ENCODE measurements at places on chromosomes 3 and 15.

DNA sequence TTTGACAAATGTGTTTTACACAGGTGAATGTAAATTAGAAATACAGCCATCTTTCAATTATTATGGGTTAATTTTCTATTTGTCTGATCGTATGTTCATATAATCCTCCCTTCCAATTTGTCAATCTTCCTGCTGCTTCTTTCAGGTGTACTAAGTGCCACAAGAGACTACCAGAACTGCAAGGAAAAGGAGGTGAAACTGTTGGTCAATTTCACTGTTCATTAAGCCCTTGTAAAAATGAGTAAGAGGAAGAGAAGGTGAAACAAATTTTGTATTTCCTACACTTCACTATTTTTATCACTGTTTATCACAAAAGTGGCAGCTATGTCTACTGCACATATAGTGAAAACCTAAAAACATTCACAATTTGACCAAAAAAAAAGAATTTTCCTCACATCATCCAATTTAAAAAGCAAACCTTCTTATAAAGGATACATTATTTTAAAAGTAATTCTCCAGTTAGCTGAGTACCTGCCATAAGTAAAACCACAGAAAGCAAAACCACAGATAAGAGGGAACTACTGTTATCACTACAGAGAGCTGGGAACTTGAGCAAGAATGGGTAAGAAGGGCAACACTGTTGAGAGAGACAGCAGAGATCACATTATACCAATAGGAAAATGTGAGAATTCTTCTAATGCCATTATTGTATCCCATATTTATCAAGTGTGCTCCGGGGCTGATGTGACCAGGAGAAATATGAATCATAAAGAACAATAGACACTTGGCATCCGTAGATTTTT, 163.0 kb downstream of the TBC1D5 start:
- H3K27ac ChIP-seq, result no peak overlapping the region
- H3K27me3 ChIP-seq, result no peaks in the 10 kb centered on the region
- H3K4me3 ChIP-seq, result no peak overlapping the region
- no peak for DNase-seq
- H3K4me1 ChIP-seq, result no peaks in the 10 kb centered on the region
- no peaks in the 10 kb centered on the region for H3K36me3 ChIP-seq

DNA sequence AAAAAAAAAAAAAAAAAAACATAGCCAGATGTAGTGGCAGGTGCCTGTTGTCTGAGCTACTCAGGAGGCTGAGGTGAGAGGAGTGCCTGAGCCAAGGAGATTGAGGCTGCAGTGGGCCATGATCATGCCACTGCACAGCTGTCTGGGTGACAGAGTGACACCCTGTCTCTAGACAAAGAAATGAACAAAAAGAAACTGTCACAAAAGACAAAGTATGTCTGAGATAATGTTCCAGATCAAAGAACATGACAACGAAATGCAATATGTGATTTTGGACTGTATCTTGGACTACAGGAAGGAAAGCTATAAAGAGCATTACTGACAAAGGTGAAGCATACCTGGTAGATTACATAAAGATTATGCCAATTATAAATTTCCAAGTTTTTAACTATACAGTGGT, 862.8 kb downstream of the ROBO2 start:
- H3K4me3 ChIP-seq, result no peak overlapping the region
- H3K27me3 ChIP-seq, result no peaks in the 10 kb centered on the region
- no peak for DNase-seq
- H3K4me1 ChIP-seq, result no peaks in the 10 kb centered on the region
- no peak overlapping the region for H3K27ac ChIP-seq

- H3K36me3 ChIP-seq, result peaks cover 45% of the 10 kb centered on the region
- no peak for DNase-seq
- H3K27ac ChIP-seq, result no peak overlapping the region
- H3K27me3 ChIP-seq, result no peaks in the 10 kb centered on the region
- no peak overlapping the region for H3K4me3 ChIP-seq
Measured at GRCh38 chr3:27385504-27385903, 16.3 kb upstream of the NEK10 start.

DNA sequence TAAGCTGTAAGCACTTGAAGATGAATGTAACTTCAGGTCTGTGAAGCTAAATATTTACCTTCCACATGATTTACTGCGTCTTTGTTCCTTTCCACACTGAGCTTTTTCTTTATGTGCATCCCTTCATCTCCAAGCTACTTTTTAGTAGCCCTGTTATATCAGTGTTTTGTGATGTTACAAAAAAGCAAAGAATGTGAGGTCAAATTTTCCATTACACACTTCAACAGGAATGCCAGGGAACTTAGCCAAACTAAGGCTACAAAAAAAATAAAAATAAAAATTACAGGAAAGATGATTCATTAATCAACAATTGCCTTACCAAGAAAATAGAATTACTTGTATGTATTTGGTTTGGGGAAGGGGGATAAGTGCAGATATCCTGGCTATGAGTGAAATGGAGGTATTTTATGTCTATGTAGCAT, 73.0 kb downstream of the FILIP1L start:
- no peaks in the 10 kb centered on the region for H3K36me3 ChIP-seq
- H3K4me1 ChIP-seq, result no peaks in the 10 kb centered on the region
- H3K27ac ChIP-seq, result no peak overlapping the region
- no peaks in the 10 kb centered on the region for H3K27me3 ChIP-seq
- no peak overlapping the region for H3K4me3 ChIP-seq
- no peak for DNase-seq

DNA sequence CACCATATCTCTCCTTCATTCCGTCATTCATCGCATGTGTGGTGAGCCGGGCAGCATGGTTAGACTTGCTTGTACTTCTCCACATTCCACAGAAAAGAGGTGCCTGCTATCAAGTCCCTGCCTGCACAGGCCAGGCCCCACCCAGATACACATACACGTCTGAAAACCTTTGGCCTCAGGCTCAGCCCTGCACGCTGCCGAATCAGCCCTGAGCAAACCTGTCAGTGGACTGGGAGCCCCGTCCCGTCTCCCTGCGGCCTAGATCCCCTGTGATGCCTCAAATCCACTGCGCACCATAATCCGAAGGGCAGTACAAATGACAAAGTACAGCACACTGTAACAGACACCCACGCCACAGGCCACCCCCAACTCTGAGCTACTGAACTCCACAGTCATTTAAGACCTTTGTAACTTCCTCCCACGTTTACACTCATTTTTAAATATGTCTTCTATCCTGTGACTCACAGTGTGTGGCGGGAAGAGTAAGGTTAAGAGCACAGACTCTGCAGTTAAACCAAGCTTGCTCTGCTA, 67.1 kb downstream of the MB21D2 start:
- no peaks in the 10 kb centered on the region for H3K27me3 ChIP-seq
- no peak overlapping the region for H3K27ac ChIP-seq
- H3K36me3 ChIP-seq, result no peaks in the 10 kb centered on the region
- peaks cover 4% of the 10 kb centered on the region for H3K4me1 ChIP-seq
- no peak overlapping the region for H3K4me3 ChIP-seq
- no peak for DNase-seq

GRCh38 chr3:47475570-47476329, at the start of gene SCAP:
Gene SCAP (minus strand): TSS chr3:47475941. CDS start chr3:47442993, 32,948 bp downstream.
- H3K27me3 ChIP-seq, result no peaks in the 10 kb centered on the region
- peaks cover 13% of the 10 kb centered on the region for H3K4me1 ChIP-seq

DNA sequence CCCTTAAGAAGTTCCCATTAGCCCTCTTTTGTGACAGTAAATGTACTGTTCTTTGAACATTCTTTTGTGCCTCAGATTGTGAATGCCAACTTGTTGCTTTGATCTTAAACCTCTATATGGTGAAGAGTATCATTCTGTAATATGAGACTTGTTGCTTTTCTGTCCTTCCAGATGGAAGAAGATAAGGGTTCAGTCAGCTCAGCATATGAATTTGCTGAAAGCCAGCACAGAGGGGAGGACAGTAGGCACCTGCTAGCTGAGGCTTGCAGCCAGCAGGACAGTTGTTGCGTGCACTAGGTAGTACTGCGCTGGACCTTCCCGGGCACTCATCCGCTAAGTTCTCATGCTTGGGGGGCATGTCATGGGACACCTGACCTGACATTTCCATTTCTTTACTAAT, 74.7 kb downstream of the DCUN1D1 start:
- no peaks in the 10 kb centered on the region for H3K27me3 ChIP-seq
- no peak overlapping the region for H3K4me3 ChIP-seq
- H3K36me3 ChIP-seq, result peaks cover 21% of the 10 kb centered on the region
- no peak for DNase-seq

GRCh38 chr15:99408236-99409096, 157.2 kb downstream of the LRRC28 start:
- H3K36me3 ChIP-seq, result no peaks in the 10 kb centered on the region
- DNase-seq, result no peak
- H3K27ac ChIP-seq, result no peak overlapping the region
- H3K27me3 ChIP-seq, result no peaks in the 10 kb centered on the region

DNA sequence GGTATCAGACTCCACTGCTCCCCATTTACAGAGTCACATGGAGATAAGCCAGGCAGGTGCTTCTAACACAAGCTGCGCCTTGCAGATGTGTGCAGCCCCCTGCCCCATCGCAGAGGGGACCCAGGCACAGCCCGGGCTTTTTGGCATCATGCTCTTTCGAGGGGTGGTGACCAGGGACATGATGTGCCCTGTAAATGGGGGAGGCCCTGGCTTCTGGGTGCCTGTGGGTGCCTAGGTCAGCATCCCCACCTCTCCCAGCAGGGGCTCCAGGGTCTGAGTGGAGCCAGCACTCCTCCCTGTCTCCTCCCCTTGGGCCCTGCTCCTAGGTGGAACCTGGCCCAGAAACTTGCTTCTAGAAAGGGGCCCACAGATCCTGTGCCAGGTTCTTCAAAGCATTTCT, 15.2 kb downstream of the TRPM1 start:
- H3K36me3 ChIP-seq, result no peaks in the 10 kb centered on the region
- H3K27me3 ChIP-seq, result no peaks in the 10 kb centered on the region
- no peak overlapping the region for H3K4me3 ChIP-seq
- H3K4me1 ChIP-seq, result no peaks in the 10 kb centered on the region
- H3K27ac ChIP-seq, result no peak overlapping the region
- DNase-seq, result no peak

DNA sequence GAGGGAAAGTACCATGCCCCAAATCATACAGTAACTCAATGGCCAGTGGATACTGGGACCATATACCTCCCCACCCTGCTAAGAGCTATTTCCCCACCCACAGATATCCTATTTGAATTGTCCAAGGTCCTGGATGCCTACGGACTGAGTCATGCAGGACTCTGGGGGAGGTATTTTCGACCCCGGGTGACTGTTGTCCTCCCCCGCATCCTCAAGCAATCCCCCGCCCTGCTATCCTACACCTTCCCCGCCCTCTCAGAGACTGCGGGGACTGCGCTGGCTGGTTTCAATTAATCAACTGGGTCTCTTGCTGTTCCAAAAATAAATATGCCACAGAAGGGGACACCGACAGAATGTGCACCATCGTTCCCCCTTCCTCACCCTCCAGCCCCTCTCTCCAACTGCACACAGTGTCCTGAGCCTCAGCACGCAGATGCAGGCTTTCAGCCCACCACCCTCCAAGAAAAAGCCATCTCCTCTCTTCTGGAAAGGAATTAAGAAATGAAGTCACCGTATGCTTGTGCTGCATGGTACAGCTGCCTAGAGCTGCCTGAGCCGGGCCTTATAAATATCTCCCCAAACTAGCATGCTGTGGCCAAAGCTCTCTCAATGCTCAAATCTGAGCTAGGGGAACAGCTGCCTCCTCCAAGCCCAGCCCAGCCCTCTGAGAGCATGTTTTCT, 8.1 kb downstream of the CAV3 start:
- DNase-seq, result no peak
- H3K27me3 ChIP-seq, result no peaks in the 10 kb centered on the region
- no peaks in the 10 kb centered on the region for H3K36me3 ChIP-seq
- no peaks in the 10 kb centered on the region for H3K4me1 ChIP-seq
- no peak overlapping the region for H3K4me3 ChIP-seq
- H3K27ac ChIP-seq, result no peak overlapping the region

DNA sequence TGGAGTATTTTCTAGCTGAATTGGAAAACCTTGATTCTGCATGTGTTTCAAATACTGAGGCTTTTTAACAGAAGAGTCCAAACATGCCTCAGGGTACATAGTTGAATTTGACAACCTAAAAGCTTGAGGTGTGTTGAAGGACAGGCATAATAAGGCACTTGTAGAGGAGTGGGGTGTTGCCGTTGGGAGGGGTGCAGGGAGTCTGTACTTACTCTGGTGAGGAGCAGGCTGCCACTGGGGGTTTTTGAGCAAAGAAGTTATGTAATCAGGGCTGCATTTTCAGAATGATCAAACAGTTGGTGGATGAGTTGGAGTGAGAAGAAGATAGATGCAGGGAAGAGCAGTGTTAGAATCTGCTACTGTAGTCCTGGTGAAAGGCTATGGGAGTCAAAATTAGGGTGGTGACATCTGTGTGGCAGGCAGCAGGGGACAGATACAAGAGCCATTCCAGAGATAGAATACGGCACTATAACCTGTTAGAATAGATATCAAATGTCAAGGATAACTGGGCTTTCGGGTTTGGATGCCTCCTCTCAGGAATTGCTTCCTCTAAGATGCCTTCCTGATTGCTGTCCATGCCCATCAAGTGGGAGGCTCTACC, 161.6 kb downstream of the GHSR start:
- no peak overlapping the region for H3K4me3 ChIP-seq
- no peak overlapping the region for H3K27ac ChIP-seq
- no peaks in the 10 kb centered on the region for H3K4me1 ChIP-seq
- H3K36me3 ChIP-seq, result no peaks in the 10 kb centered on the region

GRCh38 chr15:83930392-83931212, 276.7 kb downstream of the ADAMTSL3 start:
- H3K4me1 ChIP-seq, result no peaks in the 10 kb centered on the region
- no peak overlapping the region for H3K4me3 ChIP-seq
- no peaks in the 10 kb centered on the region for H3K27me3 ChIP-seq
- H3K27ac ChIP-seq, result no peak overlapping the region
- no peaks in the 10 kb centered on the region for H3K36me3 ChIP-seq
- no peak for DNase-seq

GRCh38 chr3:153944084-153944483, 177.1 kb upstream of the ARHGEF26 start:
- H3K36me3 ChIP-seq, result no peaks in the 10 kb centered on the region
- H3K4me1 ChIP-seq, result no peaks in the 10 kb centered on the region
- DNase-seq, result no peak
- no peaks in the 10 kb centered on the region for H3K27me3 ChIP-seq
- H3K4me3 ChIP-seq, result no peak overlapping the region

DNA sequence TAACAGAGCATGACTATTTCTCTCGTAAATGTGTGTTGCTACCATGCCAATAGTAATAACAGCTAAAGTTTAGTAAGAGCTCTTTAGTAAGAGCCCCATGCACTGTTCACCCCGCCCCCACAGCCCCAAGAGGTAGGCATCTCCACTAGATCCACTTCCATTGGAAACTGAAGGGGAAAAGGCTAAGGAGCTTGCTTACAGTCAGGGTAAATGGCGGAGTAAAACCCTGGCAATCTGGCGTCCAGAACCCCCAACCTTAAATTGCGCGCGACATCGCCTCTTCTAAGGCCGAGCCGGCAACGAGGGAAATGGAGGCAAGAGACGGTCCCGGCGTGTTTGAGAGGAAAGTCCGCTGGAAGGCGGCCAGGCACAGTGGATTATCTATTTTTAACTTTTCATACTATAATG, 654 bp upstream of the C3orf38 start:
- H3K27ac ChIP-seq, result peak overlapping the region; percentile 90
- DNase-seq, result no peak
- no peaks in the 10 kb centered on the region for H3K27me3 ChIP-seq

DNA sequence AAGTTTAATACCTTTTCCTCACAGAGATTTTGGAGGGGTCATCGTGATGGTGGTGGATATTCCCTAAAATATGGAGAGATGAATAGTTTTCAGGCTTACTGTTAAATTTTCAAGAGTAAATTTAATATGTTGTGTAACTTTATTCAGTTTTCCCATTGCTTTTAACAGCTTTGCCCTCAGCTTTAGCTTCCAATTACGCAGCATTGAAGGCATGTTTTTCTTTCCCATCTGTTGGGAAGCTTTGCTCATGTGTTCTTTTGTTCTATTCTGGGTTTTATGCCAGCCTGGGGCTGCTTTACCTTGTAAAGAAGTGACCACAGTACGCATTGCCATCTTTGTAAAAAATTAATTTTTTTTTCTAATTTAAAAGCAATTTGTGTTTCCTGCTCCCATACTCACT, 151.5 kb downstream of the B3GALNT1 start:
- H3K27me3 ChIP-seq, result no peaks in the 10 kb centered on the region
- H3K4me3 ChIP-seq, result no peak overlapping the region
- H3K27ac ChIP-seq, result no peak overlapping the region
- no peaks in the 10 kb centered on the region for H3K36me3 ChIP-seq

Measured in effector memory CD4-positive, alpha-beta T cell (primary cell).